ENCODE measurements at places on chromosomes 2 and 18. TPM values are rescaled to one million over a fixed set of nuclear protein-coding genes. Genes with fewer than 3 reads are reported as not detected.

- no peak for DNase-seq
Measured at GRCh38 chr2:77372636-77373035, 149.5 kb downstream of the LRRTM4 start.

Gene ANAPC1
- 175 TPM for total RNA-seq

DNA sequence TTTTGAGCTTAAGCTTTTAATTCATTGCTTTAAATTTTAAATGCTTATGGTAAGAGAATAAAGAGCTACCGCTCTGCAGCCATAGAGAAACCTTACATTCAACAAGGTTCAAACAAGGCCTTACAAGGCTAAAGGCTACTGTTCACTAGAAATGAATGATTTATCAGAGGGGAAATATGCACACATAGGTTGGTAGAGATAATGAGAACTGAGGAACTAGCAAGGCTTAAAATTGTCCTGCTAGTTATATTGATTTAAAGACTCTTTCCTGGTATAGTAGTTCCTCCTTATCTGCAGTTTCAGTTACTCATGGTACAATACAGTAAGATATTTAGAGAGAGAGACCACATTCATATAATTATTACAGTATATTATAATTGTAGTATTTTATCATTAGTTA is 193.4 kb downstream of the WDR7 start:
- no peak for DNase-seq

DNA sequence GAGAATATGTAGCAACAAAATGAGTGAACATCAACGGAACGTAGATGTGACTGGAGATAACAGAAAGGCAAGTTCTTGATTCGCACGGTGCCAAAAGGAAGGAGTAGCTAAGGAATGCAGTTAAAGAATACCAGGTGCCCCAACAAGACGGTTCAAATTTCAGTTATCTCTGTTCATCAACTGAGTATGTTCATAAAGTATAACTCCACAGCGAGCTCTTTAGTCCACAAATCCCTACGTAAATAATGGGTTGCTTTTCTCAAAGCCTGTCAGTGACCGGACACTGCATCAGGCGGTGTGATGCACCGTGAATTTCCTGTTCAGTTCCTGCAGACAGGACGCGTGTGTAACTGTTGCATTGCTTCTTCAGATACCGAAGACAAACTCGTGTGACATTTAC is 91.8 kb downstream of the NOL10 start:
- DNase-seq: no peak

- DNase-seq: no peak
Measured at GRCh38 chr18:57649556-57650500, 28.2 kb upstream of the NARS1 start.

GRCh38 chr2:204110338-204110741 is 173.8 kb downstream of the ICOS start:
- DNase-seq: no peak

DNA sequence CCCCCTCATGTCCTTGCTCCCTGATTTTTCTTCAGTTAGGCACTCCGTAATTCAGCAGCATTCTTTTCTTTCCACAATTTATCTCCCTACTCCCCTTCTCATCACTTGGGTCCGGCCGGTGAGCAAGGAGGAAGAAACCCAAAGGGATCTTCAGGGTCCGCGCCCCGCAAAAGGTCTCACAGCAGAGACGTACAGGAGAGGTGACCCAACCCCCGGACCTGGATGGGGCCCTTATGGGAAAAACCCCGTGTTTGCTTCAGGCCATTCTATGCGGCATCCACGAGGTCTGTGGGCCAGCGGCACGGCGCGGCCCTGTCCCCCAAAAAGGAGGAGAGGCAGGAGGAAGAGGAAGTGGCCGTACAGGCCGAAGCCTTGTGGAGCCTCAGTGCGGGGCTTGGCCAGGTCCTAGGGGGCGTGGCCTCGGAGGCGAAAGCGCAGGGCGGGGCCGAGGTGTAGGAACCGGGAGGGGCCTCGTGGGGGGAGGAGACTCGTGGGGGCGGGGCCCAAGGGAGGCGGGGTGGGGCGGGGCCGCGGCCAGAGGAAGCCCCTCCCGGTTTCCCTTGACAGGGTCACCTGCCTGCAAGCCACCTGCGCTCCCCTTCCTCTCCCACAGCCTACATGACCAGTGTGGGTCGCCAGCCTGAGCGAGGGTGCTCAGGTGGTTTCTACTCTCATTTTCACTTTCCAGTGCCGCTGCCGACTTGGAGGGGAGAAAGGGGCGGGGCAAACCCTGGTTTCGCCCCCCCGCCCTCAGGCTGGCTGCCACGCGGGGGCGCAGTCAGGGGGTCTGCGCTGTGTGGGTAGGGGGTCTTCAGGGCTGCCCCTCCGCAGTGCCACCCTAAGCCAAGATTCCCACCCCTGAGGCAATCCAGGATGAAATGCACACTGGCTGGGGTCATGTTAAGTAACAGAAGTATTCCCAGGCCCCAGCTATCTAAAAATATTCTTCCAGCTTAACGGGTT is 156.4 kb upstream of the XPO1 start:
- peak; percentile 98 for DNase-seq

- DNase-seq: no peak
Measured at GRCh38 chr2:239039479-239039861, 191.6 kb downstream of the TWIST2 start.

DNA sequence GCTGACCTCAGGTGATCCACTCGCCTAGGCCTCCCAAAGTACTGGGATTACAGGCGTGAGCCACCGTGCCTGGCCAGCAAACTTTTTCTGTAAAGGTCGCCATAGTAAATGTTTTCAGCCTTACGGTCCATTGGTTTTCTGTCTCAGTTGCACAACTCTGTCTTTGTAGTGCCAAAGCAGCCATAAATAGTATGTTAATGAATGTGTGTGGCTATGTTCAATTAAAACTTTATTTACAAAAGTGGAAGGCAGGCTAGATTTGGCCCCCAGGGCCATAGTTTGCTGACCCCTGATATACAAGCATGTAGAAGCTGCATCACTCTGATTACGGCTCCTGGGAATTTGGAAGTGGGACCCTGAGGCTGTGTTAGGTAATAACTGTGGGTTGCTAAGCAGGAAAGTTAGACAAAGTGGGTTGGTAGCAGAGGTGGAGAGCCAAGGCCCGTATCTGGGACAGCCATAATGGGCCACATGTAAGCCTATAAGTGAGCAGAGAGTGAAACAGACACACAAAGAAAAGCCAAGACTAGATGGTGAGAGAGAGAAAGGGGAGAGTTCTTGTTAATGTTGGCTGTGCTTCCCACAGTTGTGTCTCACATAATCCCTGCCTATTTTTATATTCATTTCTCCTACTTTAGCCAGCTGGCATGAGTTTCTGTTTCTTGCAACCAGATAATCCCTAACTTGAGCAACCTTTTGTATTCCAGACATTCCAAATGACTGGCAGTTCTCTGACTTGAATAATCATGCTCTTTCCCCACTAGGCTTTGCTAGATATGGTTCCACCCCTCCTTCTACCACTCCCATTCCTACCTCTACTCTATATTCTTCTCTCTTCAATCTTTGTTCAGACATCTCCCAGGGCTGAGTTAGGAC is 223.3 kb upstream of the STON1 start:
- DNase-seq: no peak

Gene CTAGE1
- not detected for total RNA-seq

GRCh38 chr2:217643789-217644301 is 358.9 kb downstream of the TNS1 start:
- no peak for DNase-seq

GRCh38 chr18:79914614-79915160 is 36.8 kb downstream of the SLC66A2 start:
- no peak for DNase-seq

- DNase-seq: no peak
Measured at GRCh38 chr2:52402128-52402527, 1365.5 kb upstream of the CHAC2 start.

GRCh38 chr18:57710226-57710625 is 88.6 kb upstream of the NARS1 start:
- no peak for DNase-seq

GRCh38 chr18:4252829-4253228 is 202.3 kb downstream of the DLGAP1 start:
- DNase-seq: no peak

DNA sequence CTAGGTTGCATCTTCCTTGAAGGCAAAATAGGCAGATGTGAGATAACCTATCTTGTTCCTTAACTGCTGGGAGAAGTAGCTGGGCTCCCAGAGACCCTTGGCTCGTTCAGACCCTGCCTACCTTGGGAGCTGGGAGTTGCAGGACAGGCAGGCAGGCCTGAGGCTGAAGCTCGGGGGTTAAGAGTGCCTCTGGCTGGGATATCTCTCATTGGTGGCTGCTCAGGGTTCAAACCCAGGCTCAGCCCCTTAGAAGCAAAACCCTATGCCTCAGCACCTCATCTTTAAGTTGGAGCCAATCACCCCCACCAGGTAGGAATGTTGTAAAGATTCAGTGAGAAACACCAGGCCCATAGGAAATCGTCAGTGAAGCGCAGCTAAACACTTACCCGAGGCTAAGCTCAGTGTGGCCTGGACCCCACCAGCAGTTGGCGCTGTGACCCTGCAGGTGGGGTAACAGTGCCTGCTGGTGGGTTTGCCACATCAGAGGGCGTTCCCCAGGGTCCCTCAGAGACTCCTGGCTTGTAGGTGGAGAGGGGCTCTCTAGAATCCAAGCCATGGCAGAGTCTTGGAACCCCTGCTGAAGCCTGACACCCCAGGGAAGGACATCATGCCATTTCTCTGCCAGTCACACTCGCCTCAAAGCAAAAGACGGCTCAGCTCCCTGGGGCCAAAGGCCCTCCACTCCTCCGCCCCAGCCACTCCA is 54.6 kb upstream of the GPR17 start:
- peak; percentile 94 for DNase-seq

DNA sequence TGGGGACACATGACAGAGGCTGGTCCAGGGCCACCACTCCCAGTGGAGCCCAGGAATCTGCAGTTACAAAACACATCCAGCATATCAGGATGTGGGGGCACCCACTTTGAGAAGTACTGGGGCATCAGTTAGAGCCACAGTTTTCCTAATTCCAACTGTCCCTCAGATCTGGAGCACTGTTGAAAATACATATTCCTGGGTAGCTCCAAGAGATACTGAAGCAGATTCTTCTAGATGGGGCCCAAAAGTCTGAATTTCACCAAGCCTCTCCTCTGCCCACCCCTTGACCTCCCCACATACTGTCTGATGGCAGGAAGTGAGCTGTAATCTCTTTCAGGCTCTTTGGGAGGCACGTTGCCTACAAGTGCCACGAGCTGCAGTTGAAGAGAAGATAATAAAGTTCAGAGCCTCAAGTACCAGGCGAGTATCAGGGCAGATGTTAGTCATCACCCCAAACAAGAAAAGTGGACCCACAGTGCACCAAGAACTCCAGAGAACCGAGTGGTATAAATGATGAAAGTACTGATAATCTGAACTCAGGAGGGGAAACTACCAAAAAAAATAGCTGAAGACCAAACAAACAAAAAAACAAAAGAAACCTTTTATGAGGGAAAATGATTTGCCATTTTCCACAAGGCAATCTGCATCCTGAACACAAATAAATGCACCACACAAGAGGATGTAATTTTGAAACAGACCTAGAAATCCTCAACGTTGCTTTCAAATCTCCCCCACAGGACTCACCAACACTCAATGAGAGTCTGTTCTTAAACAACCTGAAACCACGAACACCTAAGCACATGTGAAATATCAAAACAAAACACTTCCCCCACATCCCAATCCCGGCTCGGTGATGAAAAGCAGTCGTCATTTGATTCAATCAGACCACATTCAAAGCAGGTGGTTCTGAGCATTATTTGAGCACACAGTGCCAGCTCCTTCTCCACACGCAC is 98.7 kb downstream of the TCF4 start:
- no peak for DNase-seq

GRCh38 chr2:3168230-3168891 is 209.3 kb downstream of the EIPR1 start:
- DNase-seq: peak; percentile 64

DNA sequence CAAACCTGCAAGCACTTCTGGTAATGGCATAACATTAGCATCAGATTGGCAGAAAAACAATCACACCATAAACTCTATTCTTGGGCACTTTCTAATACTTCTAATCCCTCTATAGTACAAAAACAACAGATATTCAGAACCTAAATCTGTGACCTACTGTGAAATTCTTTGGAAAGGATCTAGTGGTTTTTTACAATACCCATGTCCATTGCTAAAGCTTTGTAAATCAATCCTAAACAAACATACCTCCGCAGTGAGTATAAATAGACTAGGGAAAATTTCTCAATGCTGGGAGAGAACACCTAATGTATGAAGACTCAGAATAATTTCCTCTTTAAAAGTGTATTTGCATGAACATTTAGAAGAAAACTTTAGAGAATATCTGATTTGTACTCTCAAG is 1098.5 kb upstream of the DDX18 start:
- DNase-seq: no peak

DNA sequence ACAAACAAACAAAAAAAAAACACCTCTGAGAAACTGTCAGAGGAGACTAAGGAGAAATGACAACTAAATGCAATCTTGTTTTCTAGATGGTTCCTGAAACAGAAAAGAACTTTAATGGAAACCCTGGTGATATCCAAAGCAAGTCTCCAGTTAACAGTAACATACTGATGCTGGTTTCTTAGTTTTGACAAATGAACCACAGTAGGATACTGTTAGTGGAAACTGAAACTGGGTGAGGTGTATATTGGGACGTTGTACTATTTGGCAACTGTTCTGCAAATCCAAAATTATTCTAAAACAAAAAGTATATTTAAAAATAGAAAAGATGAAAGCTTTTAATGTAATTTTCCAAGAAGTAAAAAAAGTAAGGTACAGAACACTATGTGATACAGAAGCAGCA is 11.4 kb downstream of the SESTD1 start:
- DNase-seq: no peak

- DNase-seq: peak; percentile 7
Measured at GRCh38 chr2:133711201-133711600, 142.9 kb upstream of the NCKAP5 start.

DNA sequence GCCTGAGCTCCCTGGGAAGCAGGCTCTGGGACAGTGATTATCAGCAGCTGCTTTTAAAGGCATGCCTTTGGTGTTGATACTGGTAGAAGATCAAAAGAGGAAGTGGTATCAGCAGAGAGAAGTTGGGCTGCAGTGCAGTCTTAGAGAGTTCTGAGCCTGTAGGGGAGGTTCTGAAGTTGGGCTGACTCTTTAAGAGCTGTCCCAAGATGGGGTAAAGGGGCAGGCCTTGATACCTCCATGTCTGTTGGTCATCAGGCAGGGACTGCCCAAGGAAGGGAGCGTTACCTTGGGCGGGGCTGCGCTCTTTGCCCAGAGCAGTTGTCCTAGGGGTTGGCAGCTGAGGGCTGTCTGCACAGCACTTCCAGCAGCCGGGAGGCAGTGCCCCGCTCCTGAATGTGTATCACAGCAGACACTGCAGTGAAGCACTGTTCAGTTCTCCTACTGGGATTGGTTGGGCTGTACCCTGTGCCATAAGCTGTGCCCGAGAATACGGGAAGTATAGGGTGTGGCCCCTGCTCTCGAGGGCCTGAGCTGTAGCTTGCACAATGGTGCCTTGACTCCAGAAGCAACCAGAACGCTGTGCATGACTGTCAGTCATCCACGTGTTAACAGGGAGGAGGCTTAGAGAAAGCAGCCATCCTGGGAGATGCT is 177.0 kb downstream of the CTIF start:
- no peak for DNase-seq

DNA sequence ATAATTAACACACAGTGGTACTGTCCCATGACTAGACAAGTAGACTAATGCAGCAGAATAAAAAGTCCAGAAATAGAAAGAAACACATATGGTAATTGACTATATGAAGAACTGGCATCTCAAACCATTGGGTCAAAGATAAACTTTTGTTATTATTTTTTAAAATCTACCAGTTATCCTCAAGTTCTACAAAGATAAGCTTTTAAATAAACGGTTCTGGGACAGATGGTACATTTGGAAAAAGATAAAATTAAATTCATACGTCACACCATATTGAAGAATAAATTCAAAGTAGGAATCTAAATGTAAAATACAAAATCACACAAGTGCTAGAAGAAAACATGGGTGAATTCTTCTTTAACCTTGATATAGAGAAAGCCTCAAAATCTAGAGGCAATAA is 37.6 kb upstream of the PLEKHM3 start:
- DNase-seq: no peak

Measured in GM23338 (cell line).